Sciatic nerve (tissue), 2 donors: ENCODE measurements at places on chromosomes 11 and 22. TPM values are rescaled to one million over a fixed set of nuclear protein-coding genes. Genes with fewer than 3 reads are reported as not detected.

DNA sequence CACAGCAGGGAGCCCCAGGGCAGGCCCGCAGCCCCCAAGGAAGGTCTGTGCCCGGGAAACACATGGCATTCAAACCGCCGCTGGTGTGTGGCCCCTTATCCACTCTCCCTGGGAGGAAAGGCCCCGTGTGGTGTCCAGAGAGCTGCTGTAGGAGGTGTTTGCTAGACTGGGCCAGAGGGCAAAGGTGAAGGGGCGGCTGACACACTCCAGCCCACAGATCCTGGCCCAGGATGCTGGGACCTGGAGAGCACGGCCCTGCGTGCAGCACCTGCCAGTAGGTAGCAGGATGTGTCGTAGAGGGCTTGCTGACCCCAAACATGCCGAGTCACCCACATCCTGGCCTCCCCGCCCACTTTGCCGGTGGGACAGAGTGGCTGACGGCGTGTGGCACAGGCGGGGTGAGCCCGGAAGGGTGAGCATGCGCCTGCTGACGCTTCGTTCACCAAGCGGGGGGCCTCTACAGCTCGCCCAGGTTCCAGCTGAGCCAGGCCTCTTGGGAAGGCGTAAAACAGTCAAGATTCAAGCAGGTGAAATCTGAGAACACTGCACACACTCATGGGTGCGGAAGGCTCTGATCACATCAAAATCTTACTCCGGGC, 11.0 kb downstream of the OSBPL5 start:
- DNase-seq: no peak

Gene YDJC
- total RNA-seq: 7.0 TPM

GRCh38 chr11:2671748-2672147, 28.0 kb downstream of the KCNQ1OT1 start:
- DNase-seq: no peak

- DNase-seq: no peak
Observed at GRCh38 chr11:56910785-56911184, 77.9 kb upstream of the OR5AK2 start.

DNA sequence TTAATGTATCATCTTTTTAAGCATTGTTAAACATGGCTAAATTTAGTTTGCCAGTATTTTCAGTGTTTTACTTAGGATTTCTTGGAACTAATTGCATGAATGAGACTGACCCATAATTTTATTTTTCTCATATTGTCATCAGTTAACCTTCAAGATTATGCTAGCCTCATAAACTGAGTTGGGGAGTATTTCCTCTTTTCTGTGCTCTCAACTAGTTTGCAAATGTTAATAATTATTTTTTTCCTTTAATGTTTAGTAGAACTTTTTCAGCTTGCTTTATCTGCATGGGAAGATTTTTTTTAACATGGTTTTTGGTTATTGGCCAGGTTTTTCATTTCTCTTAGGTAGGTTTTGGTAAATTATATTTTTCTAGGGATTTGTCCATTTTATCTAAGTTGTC, 235.4 kb upstream of the SESN3 start:
- DNase-seq: no peak

DNA sequence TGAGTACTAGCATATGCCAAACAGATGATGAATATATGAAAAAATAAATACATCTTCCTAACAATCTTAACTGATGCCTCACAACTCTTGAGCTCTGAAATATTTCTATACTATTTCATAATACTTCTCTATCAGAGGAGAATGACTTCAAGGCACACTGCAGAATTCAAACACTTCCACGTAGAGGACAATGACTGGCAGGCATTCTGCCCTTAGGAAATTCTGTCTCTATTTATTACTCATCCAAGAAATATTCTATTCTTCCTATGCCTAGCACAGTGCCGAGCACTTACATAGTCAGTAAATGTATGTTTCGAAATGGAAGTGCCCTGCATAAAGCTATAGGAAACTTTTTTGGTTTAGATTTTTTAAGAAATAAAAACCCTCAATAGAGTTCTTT, 809.1 kb downstream of the DLG2 start:
- no peak for DNase-seq

Gene OR52A1
- not detected for total RNA-seq

Gene MRGPRE
- total RNA-seq: not detected

DNA sequence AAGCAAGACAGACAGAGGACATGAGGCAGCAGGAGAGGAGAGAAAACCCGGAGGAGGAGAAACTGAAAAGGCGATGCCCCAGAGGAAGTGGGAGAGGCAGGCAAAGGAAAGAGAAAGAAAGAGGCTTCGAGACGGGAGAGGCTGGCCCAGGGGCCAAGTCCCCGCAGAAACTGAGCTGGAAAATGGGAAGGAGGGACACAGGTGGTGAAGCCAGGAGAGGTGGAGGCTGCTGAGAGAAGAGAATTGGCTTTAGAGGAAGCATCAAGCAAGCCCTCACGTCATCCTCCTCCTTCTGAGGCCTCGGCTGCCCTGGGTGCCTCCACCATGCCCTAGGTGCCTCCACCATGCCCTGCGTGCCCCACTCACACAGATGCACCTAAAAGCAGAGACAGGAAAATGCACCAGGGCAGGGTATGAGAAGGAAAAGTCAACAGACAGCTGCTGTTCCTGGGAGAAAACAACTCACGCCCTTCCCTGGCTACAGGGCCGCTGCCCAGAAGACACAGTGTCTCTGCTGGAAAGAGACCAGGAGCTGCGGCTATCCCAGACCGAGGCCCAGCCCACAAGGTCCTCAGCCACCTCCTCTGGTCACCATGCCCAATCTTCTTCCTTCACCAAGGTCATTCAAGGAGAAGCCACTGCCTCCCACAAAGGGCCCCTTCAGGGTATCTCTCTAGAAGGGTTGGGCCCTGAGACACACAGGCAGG, 14.3 kb downstream of the FXYD6 start:
- DNase-seq: no peak

Gene POU2AF3
- 3.1 TPM for total RNA-seq

DNA sequence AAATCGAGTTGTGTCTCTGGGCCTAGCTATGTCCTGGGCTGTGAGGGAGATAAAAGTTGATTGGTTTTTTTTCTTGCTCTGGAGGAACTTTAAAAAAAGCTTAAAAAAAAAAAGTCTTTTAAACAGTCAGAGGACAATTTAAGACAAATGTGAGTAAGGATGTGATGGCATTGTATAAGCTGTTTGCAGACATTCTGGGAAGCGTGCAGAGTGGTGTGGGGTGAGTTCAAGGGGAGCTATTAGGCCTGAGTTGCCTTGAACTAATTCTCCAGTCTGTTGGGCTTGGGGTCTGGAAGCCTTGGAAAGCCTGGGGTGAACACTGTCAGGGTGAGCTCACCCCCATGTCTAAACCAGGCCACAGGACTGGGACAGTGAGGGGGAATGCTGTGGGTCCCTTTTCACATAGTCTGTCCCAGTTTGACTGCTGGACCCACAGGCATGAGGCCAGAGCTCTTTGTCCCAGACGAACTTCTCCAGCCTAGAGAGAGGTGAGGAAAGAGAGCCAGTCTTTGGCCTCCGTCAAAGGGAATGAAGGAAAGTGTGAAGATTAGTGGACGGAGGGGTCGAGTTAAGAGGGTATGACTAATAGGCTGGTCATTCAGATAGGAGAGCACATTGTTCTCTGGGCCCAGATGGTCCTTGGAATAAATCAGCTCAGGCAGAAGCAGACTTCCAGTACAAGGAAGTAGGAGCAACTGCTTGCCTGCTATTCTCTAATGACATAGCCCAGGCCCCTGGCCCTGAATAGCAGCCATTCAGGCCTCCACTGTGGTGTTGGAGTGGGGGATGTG, 76.4 kb upstream of the NNMT start:
- DNase-seq: no peak

GRCh38 chr11:95483339-95483738, 252.3 kb upstream of the SESN3 start:
- DNase-seq: no peak

Gene TRIM5
- 28.4 TPM for total RNA-seq

Gene DGCR2
- total RNA-seq: 37.2 TPM

DNA sequence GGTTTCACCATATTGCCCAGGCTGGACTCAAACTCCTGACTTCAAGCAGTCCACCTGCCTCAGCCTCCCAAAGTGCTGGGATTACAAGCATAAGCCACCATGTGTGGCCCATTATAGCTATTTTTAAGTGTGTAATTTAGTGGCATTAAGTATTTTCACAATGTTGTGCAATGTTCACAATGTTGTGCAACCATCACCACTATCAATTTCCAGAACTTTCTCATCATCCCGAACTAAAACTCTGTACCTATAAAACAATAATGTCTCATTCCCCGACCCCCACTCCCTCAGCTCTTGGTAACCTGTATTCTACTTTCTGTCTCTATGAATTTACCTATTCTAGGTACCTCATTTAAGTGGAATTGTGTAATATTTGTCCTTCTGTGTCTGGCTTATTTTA, 7.5 kb downstream of the CFAP68 start:
- no peak for DNase-seq

GRCh38 chr22:38038426-38038825, 18.8 kb upstream of the PICK1 start:
- no peak for DNase-seq

- no peak for DNase-seq
Observed at GRCh38 chr11:115523727-115524399, 19.6 kb upstream of the CADM1 start.

Gene NPTXR
- total RNA-seq: 6.9 TPM

- no peak for DNase-seq
Observed at GRCh38 chr11:120331301-120331996, 4.8 kb upstream of the ARHGEF12 start.

GRCh38 chr11:66328302-66329144, 7.7 kb downstream of the RIN1 start:
- peak; percentile 86 for DNase-seq

DNA sequence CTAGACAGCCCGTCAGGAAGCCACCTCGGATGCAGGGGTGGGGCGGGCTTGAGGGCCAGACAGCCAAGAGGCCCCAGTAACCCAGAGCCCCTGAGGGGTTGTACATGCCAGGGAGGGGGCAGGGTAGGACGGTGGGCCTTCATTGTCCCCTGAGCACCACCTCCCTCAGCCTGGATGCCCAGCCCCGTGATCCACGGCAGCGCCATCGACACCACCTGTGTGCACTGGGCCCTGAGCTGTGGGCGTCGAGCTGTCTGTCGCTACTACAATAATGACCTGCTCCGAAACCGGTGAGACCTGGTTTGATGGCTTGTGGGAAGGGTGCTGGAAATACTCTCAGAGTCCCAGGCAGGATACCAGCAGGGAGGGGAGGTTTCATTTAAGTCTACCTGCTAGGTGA, 37.4 kb upstream of the TPBGL start:
- no peak for DNase-seq

DNA sequence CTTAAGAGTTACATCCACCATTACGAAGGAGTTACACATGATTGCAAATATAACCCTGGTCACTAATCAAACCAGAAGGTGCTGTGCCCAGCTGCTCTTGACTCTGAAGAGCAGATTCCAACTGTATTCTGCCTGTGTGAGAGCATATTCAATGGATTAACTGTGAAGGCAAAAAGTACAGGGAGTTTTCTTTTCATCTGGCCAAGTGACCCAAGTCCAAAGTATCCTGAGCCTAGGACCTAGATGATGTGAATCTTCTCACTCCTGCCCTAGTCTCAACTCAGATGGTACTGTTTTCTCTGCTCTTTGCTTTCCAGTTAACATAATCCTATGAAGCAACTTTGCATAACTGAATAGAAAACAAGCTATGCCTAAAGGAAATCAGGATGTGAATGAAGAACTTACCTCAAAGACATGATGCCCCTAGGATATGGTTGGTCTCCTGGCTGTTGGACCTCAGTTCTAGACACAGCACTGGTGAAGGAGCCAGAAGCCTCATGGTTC, 105.9 kb downstream of the C11orf58 start:
- no peak for DNase-seq

DNA sequence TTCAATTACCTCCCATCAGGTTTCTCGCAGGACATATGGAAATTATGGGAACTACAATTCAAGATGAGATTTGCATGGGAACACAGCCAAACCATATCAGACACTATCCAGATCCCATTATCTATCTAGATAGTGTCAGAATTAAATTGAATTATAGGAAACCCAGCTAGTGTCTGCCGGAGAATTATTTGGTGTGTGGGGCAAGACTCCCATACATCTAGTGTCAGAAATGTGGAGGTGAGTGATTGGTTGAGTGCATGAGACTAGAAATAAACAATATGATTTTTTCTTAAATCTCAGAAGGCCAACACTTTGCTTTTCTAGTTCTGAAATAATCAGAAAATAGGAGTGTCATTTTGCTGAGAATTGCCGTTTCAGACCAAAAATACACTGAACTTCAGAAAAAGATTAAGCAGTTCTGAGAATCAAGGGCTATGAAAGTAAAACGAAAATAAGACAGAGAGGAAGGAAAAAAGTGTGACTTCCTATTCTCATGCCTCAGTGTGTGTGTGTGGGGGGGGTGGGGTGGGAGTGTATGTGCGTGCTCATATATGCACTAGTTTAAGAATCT, 21.3 kb downstream of the CASP12 start:
- DNase-seq: no peak

- DNase-seq: no peak
Observed at GRCh38 chr11:70630816-70631623, 232.7 kb downstream of the CTTN start.

DNA sequence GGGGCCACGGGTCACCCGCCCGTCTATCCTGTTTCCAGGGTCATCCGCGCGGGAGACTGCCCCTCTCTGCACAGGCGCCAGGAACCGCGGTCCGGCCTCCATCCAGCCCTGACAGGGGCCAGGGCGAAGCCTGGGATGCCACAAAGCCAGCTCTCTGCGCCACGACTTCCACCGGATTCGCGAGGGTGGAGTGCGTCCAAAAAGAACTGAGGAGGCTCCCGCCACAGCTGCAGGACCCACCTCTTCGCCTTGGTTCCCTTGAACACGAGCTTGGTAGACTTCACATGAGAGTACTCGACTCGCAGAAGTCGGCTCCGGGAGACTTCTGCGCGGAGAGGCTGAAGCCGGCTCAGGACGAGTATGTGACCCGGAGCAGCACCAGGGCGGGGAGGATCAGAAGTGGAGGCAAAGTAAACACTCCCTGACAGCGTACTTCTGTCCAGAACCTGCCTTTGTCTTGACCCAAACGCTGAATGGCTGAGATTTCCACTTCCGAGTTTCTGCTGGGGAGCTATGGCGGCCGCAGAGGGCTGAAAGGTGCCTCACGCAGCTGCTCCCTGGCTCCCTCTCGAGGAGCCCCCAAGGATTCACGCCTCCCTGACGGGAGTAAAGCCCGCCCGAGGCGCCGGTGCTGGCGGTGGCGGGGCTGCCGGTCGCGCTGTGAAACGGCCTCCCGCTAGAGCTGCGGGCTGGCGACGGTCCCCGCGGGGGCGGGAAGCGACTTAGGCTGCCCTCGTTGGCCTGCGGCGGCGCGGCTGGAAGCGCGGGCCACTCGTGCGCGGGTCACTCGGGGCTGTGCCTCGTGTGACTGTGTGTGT, 4566.7 kb upstream of the OR11H1 start:
- DNase-seq: no peak

Gene FOSL1
- total RNA-seq: 5.6 TPM

DNA sequence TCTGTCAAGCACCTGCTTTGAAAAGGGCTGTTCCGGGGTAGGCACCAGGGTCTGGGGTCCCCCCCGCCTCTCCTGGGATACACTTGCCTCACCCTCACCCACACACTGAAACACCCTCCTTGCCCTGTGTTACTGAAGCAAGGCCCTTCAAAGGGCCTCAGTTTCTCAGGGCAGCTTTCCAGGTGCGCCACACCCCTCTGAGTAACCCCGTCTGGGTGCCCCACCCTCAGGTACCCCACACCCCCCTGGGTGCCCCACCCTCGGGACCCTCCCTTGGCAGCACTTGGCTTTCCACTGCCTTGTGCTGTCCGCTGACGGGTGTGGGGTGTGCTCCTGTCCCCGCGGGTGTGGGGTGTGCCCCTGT, 413.6 kb downstream of the TBC1D22A start:
- DNase-seq: peak; percentile 49

- DNase-seq: peak; percentile 74
Observed at GRCh38 chr11:121591405-121592033, 138.8 kb upstream of the SORL1-AS1 start.
